ENCODE measurements at places on chromosomes 6 and 20.

GRCh38 chr20:3105256-3106137 is 21.0 kb upstream of the AVP start:
- DNase-seq = no peak

DNA sequence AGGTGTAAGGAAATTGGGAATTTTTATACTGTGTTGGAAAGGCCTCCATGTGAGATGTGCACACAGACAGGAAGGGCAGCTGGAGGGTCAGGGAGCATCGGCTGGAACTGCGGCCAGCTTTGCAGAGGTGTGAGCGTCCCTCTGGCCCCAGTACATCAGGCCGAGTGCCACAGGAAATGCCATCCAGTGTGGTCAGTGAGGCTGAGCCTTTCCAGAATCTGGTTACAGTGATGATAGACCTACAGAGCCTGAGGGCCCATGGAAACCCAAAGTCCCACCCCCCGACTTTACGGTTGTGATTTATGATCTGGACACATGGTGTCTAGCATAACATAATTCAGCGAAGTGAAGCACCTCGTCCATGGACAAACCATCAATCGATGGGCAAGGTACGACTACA is 137.3 kb upstream of the PDE10A start:
- DNase-seq = no peak

DNA sequence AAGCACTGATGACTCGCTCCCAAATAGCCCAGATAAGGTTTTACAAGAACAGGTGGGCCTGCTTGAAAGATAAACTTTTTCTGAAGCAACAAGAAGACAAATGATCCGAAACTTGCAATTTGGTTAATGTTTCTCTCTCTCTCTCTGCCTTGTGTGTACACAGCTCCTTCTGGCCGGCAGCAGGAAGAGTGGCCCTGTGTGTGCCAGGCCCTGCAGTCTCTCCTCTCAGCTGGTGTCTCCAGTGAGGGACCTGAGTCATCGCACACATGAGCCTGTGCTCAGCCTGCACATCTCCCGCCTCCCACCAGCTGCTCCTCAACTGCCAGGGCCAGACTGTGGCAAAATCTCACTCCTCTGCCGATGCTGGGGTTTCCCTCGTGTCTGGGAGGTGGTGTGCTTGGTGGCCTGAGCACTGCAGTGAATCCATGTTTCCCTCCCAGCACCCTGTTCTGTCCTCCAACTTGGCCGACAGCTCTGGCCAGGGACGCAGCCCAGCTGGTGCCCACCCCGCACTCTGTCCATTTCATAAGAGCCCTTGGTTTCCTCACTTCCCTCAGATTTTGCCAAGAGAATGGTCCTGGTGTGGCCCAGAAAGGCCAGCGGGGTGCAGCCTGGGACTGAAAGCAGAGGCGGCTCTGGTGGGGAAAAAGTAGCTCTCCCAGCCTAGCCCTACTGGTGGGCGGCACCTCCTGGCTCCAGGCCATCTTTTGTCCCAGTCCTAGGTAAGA is 49.4 kb downstream of the ERMARD start:
- no peak for DNase-seq

- DNase-seq = no peak
Observed at GRCh38 chr6:156872903-156873302, 95.7 kb downstream of the ARID1B start.

DNA sequence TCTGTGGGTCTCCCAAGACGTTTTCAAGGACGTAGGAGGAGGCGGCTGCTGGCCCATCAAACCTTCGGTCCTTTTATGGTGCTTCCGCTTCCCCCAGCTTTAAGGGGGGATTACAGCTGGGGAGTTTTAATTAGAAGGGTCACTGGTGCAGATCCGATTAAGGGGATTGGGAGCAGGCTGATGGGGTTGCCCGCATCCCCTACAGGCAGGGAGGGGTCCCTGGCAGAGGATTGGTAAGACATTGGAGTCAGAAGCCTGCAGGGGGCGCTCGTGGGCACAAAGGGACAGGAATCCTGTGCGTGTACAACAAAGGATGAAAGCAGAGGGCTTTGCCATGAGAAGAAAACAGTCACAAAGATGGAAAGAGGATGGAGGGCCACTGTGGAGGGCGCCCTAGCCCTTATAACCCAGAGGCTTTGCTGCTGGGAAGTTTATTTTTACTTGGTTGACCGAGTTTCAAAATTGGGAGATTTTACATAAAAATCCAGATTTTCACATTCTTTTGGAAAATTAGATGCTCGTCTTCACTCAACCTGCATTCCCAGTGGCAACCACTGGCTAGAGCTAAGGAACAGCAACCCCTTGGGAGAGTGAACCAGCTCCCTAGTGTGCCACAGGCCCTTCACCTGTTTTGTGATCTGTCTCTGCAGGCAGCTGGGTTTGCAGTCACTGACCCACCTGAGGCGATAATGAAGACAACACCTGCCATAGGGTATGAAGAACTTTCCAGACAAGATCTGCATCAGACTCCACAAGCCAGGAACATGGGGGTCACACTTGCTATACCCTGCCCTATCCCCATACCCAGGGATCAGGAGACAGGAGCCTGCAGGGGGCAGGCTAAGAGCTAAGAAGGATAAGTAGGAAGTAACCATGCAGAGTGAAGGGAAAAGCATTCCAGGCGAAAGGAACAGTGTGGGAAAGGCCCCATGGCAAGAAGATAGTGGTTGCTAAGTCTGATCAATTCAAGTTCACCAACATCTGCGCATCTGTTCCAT is 97.7 kb downstream of the KCNB1 start:
- peak; percentile 65 for DNase-seq

DNA sequence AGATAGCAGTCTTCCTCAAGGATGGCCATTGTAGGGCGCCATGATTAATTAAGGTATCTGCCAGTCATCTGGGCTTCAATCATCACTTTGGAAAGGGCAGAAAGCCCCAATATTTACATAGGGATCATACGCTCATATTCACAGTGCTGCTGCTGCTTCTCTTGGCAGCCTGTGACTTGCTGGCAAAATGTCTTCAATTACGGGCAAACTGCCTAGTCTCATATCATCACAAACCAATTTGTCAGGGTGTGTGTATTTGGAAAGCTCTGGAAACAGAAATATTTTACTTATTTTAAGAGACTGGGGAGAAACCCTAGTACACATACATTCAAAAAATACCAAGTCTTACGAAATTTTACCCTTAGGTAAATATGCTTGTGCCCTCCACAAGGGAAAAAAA is 77.6 kb downstream of the SAMD5 start:
- DNase-seq = no peak

DNA sequence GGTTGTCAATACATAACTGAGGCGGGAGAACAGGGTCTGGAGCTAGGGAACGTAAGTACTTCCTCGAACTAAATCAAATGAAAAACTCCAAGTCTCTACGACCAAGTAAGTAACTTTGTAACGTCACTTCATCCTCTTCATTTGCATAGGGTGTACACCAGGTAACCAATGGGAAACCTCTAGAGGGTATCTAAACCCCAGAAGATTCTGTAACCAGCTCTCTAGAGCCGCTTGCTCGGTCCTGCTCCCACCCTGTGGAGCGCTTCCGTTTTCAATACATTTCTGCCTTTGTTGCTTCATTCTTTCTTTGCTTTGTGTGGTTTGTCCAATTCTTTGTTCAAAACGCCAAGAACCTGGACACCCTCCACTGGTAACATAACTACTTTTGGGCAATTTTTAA is 133.5 kb upstream of the TMEM170B start:
- no peak for DNase-seq

- no peak for DNase-seq
Observed at GRCh38 chr6:137923866-137924653, 57.0 kb downstream of the TNFAIP3 start.

- DNase-seq = no peak
Observed at GRCh38 chr6:95681736-95682135, 104.4 kb downstream of the MANEA start.

GRCh38 chr6:48826152-48826515 is 636.9 kb downstream of the MMUT start:
- DNase-seq = no peak

GRCh38 chr20:6489361-6490171 is 277.9 kb upstream of the BMP2 start:
- no peak for DNase-seq

DNA sequence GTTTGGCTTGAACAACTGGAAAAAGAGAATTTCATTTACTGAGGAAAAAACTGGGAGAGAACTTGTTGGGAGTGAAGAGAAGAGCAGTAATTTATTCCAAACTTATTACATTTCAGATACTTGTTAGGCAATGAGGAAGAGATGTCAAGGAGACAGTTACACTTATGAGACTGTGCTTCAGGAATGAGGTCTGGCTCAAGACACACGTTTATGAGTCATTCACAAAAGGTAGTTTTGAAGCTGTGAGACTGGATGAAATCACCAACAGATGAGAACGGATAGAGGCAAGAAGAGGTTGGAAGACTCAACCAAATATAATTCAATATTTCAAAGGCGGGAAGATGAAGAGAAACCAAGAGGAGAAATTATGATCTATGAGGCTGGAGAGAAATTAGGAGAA is 70.6 kb upstream of the DEFB112 start:
- DNase-seq = no peak

- DNase-seq = no peak
Observed at GRCh38 chr6:1176567-1176966, 135.3 kb upstream of the FOXQ1 start.

GRCh38 chr6:168242111-168242939 is 77.3 kb downstream of the DACT2 start:
- DNase-seq = no peak

GRCh38 chr6:157724138-157724820 is 98.8 kb upstream of the SNX9 start:
- no peak for DNase-seq

DNA sequence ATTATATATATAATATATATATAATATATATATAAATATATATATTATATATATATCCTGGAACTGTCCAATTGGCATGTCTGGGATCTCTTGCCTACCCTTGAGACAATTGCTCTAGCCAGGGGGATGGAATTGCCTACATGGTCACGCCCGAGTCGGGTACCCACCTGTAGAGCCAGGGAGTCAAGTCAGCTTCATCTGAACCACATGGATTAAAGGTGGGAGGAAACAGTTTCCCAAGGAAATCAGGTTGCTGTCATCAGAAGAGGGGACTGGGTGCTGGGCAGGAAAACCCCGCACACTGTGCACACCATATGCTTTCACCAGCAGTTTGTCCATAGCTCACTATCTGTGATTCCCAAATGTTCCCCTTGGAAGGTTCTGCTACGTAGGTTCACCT is 252.5 kb upstream of the NOX3 start:
- no peak for DNase-seq

DNA sequence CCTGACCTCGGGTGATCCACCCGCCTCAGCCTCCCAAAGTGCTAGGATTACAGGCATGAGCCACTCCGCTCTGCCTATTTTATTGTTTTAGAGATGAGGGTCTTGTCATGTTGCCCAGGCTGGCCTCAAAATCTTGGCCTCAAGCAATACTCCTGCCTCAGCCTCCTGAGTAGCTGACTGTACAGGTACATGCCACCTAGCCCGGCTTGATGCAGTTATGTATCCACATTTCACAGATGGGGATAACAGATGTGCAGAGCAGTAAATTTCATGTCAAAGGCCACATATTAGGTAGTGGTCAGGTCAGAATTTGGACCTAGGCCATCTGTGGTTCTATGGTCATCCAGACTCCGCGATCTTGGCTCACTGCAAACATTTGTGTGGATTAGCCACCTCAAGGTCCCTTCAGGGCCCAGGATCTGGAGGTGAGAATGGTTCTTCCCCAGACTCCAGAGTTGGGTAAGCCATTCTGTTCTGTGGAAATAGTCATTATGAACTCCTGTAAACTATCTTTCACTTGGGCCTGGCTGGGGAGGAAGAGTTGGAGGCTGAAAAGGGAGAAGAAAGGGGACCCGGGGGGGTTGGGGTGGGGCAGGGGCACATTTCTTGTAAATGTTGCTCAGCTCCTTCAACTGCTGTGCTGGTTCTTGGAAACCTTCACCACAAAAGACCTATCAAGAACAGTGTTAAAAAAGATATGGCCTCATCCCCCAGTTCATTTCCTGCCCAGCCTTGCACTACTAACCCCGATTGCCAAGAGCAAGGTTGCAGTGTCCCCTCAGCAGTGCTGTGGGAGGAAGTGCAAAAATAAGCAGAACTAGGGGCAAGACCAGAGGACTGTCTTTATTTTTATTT is 13.0 kb downstream of the PIM1 start:
- DNase-seq = peak; percentile 52

DNA sequence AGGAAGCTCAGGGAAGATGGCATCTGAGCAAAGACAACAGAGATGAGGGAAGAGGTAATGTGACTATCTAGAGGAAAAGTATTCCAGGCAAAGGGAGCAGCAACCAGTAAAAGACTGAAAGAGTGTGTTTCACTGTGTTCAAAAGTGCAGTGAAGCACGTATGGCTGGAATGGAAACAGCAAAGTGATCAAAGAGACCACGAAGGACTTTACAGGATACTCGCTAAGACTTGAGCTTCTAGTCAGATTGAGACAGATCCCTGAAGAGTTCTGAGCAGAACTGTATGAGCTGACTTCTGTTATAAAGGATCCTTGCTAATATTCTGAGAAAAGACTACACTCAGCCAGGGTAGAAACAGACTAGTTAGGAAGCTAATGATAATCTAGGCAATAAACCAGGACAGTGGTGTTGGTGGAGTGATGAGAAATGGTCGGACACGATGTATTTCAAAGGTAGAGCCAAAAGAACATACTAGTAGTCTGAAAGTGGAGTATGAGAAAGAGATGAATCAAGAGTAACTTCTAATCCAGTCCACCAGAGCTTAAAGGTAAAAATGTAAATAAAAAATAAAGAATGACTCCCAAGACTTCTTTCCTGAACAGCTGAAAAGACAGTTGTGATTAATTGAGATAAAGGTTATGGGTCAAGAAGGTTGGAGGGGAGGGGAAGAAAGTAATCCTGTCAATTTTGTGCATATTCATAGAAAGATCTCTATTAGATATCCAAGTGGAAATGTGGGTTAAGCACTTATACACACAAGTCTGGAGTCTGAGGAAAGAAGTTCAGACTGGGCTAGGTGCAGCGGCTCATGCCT is 14.2 kb downstream of the SEC63 start:
- DNase-seq = no peak

DNA sequence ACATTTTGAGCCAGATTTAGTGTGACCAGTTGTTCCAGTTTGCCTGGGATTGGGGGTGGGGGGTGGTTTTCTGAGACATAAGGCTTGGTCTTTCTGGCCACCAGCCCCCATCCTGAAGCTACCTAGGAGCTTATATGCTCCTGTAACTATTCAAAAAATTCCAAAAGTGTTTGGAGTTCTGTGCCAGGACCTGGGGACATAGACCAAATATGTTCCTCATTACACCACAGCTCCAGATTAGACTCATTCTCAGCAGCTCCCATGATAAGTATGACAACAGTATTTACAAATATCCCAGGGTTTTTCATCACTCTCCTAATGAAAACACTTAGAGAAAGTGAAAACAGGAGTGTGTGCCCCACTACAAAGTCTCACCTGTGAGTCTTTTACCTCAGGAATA is 37.8 kb upstream of the RNF144B start:
- no peak for DNase-seq

DNA sequence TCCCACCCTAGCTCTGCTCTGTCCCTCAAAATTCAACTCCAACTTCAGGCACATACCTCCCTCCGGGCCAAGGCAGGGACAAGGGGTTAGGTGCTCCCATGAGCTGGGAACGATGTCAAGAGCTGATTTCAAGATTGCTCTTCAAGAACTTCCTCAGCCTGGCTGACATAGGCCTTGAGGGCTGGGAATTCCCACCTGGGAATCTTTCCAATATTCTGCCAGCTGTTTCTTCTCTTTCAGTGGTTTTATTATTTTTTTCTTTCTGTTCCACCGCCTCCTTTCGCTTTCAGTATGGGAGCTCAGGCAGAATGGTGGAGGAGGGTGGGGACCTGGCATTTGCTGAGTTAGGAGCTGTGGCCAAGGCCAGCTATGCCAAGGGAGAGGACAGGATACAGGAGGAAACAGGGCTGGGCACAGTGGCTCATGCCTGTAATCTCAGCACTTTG is 33.7 kb downstream of the SRSF3 start:
- no peak for DNase-seq

GRCh38 chr6:144065213-144065660 is 30.1 kb downstream of the SF3B5 start:
- DNase-seq = peak; percentile 29

Data from GM10248 (cell line).